T-helper 17 cell (primary cell): ENCODE measurements at places on chromosomes 12 and 14. TPM values are rescaled to one million over a fixed set of nuclear protein-coding genes. Genes with fewer than 3 reads are reported as not detected.

The ZDHHC22 gene
- total RNA-seq: not detected

The GALNT6 gene
- 12.6 TPM for total RNA-seq

The CEBPE gene
- total RNA-seq: 0.25 TPM

The SERPINA1 gene
- total RNA-seq: 15.5 TPM

The CCDC196 gene
- not detected for total RNA-seq

The ADAM20 gene
- 0.37 TPM for total RNA-seq

The CTSG gene
- total RNA-seq: not detected

The AQP6 gene
- not detected for total RNA-seq

The CISTR gene
- not detected for total RNA-seq

The REP15 gene
- total RNA-seq: not detected

The TWF1 gene
- total RNA-seq: 46.4 TPM

The C12orf57 gene
- total RNA-seq: 192 TPM

The SLC17A8 gene
- not detected for total RNA-seq

The TAS2R9 gene
- total RNA-seq: 0.27 TPM

The LHX5 gene
- total RNA-seq: not detected

The HVCN1 gene
- total RNA-seq: 4.6 TPM

DNA sequence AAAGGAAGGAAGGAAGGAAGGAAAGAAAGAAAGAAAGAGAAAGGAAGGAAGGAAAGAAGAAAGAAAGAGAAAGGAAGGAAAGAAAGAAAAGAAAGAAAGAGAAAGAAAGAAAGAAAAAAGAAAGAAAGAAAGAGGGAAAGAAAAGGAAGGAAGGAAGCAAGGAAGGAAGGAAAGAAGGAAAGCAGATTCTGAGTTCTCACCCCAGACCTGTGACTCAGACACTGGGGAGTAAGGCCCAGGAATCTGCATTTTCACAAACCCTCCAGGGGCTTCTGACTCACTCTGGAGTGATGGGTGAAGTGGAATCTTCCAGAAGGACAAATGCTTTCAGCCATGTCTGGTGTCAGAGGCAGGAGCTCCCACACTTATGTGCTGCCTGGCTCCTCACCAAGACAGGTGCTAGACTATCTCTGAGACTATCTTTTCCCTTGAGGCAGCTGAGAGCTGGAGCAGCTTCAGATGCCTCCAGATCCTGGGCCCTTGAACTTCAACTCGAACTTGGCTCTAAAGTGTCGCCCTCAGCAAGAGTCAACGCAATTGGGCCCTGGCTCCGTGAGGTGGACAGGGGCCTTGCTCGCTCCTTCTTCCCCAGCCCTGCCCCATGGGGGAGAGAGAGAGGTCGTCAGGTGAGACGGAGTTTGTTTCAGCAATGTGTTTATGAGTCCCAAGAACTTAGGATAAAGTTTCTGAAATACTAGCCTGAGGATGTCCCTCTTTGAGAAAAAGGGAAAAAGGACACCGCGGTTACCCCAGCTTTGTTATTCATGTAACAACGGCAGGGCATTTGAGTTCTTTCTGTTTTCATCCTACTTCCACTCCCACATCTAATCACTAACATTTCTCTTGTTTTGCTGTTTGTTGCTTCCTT lies 19.8 kb upstream of the SCARB1 start:
- DNase-seq: no peak

GRCh38 chr12:78293059-78293686 lies 462.5 kb downstream of the NAV3 start:
- DNase-seq: no peak

GRCh38 chr14:33364466-33364865 lies 425.8 kb downstream of the NPAS3 start:
- DNase-seq: no peak

DNA sequence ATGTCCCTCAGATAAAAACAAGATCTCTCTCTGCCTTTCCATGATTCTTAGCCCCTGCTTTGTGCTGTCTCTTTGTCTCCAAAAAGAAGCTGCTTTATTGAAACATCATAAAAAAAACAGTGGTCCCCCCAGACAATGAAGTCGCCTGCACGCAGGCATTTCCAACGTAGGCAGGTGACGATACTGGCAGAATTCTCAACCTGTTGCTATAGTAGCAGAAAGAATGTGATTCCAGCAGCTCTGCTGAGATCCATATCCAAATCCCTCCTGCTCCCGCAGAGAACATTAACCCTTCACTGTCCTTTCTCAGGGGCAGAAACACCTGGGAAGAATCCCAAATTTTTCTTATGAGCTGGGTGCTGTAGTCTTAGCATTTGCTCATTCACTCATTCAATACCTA lies 84.8 kb downstream of the STON2 start:
- DNase-seq: no peak

DNA sequence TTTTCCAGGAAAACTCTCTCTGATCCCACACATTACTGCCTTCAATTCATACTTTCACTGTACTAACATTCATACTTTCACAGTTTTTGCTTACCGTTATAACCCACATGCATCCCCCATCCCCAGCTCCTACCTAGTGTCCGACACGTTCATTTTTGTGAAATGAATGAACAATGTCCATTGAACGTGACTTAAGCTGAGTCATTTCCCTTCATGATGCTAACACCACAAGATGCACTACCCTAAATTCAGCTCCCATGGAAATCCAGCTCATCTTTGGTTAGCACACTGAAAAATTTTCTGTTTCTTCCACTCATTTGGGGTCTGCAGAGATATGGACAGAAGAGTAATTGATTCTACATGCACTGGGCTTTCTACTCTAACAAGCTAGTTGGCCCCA lies 84.7 kb downstream of the GALNT4 start:
- DNase-seq: no peak

DNA sequence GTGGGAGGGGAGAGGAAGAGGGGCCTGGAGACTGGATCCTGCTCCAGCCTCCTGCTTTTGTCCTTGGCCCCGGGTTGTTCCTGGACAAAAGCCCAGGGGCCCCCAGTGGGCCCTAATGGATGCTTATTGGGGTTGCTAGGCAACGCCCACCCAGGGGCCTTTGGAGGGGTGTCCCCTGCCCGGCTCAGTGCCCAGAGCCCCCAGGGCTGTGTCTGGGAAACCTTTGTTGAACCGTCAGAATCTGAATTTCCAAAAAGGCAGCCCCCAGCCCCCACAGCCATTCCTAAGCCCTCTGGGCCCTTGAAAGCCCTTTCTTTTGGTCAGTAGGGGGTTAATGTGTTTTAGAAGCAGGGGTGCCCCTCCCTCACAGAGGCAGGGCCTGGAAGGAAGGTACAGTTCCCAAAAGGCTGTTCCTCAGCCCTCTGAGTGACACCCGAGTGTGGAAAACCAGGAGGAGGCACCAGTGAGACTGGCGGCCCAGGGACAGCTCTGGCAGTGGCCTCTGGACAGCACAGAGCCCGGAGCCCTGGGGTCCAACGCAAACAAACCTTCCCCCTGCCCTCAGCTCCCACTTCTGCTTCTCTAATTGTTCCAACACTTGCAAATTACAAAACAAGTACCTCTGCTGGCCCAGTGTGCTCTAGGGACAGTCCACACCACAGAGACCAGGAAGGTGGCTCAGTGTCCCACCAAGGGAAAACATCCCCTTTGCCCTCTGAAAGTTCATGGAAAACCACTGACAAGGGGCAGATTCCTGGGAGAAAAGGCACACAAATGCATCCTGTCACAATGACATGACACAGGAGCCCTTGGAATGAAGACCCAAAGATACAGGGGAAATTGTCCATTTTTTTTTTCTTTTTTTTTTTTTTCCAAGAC lies 19.4 kb downstream of the HHIPL1 start:
- no peak for DNase-seq

- no peak for DNase-seq
These were observed 57.1 kb downstream of the FBXO34 start for GRCh38 chr14:55328317-55328716.

DNA sequence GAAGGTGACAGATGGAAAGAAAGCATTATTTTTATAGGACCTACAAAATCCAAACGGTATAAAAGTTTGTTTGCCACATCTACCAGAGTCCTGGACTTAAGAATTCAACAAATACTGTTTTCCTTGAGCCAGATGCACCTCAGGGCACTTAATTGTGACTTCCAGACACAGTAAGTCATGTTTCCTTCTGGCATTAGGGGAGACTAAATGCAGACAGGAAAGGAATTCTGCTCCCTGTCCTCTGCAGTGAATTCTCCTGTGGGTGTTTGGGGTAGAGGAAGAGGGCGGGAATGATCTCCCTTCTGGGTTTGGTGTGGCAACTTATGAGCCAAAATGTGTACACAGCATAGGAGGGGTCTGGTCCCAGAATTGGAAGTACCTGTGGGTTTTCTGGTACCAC lies 93.9 kb upstream of the ZDHHC17 start:
- DNase-seq: no peak

DNA sequence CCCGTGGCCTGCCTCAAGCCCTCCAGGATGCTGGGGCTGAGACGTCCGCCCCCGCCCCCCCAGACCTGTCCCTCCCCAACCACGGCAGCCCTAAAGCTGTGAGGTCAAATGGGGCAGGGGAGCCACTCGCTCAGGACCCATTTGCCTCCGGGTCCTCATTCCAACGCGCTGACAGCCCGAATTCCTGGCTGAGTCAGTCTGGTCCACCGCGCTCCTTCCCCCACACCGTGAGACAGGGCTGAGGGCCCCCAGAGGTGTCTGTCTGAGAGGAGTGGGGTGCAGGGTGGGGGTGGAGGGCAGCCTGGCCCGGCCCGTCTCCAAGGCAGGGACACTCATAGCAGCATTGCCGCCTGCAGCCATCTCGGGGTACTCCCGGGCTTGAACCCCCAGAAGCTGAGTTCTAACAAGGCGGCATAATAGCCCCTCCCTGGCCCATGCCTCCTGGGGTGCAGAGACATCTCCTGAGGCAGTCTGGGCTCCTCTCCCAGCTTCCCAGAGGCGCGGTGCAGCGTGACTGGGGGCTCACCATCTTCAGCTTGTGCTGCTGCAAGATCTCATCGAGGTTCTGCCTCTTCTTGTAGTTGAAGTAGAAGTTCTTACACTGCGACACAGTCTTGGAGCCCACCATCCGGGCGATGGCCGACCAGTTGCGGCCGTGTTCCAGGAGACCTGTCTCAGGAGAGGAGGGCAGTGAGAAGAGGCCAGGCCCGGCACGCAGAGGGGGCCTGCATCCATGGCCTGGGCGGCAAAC lies 90.5 kb downstream of the RFLNA start:
- DNase-seq: no peak

DNA sequence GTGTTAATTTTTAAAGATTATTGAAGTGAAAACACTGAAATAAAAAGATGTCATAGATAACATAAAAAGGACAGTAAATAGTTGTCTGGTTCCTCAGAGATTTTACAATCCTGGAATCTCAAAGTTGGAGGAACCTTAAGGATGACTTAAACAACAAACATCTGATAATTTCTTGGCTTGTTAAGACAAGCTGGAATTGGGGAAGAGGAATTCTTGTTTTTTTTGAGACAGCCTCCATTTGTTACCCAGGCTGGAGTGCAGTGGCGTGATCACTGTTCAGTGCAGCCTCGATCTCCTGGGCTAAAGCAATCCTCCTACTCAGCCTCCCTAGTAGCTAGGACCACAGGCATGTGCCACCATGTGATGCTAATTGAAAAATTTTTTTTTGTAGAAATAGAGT lies 2.3 kb downstream of the ZNF410 start:
- DNase-seq: no peak

- DNase-seq: no peak
These were observed 12.7 kb upstream of the GPATCH2L start for GRCh38 chr14:76138758-76139723.

DNA sequence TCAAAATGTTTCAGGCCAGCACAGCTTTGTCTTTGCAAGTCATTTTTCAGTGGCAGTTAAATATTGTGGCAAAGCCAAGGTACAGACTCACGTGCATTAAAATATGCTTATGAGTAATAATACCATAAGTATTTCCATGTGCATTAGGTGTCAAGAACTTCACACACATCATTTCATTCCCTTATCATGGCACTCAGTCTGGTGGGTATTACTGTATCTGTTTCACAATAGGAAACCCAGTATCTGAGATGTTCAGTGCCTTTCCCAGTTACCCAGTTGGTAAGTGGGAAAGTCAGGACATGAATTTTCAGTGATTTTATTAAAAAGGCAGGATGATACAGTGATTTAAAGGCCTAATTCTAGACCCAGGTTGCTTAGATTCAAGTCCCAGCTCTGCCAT lies 52.9 kb downstream of the IFNG start:
- DNase-seq: no peak

DNA sequence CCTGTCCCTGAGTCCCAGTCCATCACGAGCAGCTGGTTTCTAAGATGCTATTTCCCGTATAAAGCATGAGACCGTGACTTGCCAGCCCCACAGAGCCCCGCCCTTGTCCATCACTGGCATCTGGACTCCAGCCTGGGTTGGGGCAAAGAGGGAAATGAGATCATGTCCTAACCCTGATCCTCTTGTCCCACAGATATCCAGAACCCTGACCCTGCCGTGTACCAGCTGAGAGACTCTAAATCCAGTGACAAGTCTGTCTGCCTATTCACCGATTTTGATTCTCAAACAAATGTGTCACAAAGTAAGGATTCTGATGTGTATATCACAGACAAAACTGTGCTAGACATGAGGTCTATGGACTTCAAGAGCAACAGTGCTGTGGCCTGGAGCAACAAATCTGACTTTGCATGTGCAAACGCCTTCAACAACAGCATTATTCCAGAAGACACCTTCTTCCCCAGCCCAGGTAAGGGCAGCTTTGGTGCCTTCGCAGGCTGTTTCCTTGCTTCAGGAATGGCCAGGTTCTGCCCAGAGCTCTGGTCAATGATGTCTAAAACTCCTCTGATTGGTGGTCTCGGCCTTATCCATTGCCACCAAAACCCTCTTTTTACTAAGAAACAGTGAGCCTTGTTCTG lies 41.6 kb downstream of the DAD1 start:
- DNase-seq: no peak

DNA sequence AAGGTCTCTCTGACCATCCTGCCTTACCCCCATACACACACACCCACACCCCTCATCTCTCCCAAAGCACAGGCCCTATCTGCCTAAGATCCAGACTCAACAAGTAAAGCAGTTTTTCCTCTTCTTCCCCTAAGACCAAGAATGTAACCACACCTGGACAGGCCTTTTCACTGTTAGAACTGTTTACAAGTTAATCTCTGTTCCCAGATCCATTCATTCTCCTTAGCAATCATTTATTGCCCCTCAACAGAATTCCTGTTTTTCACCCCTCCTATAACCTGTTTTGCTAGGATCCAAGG lies 1.9 kb upstream of the CIROP start:
- DNase-seq: no peak

- DNase-seq: no peak
These were observed 33.2 kb downstream of the EFCAB11 start for GRCh38 chr14:89921346-89921745.

GRCh38 chr14:60095781-60096450 lies 4.2 kb downstream of the PCNX4 start:
- DNase-seq: no peak

GRCh38 chr12:8894378-8894777 lies 19.9 kb upstream of the PHC1 start:
- DNase-seq: no peak

GRCh38 chr12:116534311-116535121 lies 24.7 kb upstream of the MAP1LC3B2 start:
- DNase-seq: no peak

DNA sequence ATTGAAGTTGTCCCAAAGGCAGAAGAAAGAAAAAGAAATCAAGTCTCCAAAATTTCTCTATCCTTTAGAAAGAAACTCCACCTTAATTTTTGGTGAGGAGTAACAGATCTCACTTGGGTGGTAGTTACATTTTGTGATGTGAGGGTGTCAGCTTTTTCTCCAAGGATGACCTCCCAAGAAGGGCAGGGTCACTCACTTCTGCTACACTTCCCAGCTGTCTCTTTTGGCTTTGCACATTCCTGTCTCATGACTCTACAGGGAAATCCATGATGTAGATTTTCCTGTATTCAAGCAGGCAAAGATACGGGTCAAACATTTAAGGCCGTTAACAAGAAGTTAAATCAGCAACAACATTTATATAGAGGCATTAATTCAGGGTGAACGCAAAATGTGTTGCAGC lies 1016.4 kb downstream of the NRXN3 start:
- no peak for DNase-seq
